Right atrium auricular region (tissue), 2 donors: ENCODE measurements at places on chromosomes 2 and 18.

DNA sequence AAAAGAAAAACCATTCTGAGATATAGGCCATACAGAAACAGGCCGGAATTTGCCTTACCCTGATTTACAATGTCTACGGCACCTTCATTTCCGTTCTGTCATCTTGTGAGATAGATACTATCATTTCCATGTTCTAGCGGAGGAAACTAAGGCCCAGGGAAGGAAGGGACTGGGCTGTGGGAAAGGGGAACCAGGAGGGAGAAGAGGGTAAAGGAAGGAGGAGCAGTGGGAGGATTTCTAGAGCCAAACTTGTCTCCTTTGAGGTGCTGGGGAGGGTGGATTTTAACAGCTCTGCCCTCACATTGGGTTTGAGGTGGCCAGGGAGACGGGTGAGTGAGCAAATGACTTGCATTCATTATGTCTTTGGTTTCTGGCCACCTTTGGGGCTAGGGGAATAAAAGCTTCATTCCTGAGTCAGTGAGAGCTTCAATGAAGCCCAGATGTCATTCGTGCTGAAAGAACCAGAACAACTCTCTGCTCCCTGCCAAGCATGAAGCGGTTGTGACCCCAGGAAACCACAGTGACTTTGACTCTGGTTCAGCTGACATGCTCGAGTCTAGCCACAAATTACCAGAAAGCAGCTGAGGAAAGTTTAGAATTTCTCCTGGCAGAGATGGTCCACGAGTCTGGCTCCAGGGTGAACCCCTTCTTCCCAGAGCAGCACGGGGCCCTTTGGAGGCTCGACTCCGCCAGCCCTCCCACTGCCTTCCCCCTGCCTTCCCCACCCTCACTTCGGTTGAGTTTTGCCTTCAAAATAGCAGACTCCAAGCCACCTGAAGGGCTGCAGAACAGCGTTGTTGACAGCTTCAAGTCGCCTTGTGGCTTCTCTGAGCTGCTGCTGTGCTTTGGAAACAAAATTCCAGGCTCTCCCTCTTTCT is 3.8 kb downstream of the ACTG2 start:
- DNase-seq, result no peak

- no peak for DNase-seq
Observed at GRCh38 chr2:233973786-233974185, 56.6 kb downstream of the TRPM8 start.

- no peak for DNase-seq
Observed at GRCh38 chr2:86305915-86306254, 31.5 kb downstream of the REEP1 start.

DNA sequence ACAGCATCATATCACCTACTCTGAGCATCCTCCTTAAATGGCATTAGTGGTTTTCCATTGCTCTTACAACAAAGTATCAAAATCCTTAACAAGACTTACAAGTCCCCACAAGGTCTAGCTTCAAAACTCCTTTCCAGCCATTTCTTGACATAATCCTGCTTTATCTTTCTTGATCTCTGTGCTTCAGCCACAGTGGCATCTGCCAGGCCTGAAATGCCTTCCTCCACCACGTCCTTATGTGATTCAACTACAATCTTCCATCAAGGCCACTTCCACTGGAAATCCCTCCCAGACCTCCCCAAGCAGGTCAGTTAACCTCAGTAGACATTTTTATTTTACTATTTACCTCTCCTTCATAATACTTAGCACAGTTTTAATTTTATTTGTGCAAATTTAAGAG is 83.8 kb upstream of the CCDC150 start:
- DNase-seq, result no peak

DNA sequence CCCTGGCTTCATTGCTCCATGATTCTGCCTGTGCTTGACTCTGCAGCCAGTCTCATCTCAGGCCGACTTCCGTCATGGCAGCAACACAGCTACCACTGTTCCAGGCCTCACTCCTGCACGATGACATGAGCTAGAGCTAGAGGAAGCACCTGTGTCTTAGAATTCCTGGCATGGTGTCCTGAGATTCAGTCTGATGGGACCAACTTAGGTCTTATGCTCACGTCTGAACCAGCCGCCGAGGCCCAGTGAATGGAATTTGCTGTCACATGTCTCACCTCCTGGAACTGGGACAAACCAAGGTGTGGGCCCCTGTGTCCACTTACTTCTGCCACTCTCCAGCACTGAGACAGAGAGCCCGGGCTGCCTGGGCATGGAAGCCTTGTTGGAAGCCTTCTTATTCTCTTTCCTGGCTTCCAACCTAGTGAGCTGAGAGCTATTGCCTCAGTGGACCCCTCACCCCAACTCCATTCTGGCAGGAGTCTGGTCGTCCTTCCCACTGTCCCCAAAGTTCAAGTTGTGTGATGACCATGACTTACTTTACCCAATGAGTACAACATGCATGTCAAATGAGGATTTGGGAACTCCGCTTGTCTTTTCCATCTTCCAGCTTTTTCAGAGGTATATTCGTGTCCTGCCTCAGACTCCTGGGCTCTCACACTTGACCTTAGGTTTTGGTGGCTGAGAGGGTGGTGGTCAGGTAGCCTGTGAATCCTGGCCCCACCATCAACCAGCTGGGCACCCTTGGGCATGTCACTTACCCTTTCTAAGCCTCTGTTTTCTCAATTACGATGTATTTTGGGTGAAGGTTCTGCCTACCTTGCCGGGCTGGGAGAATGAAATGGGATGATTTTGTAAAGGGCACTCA is 39.1 kb upstream of the HS6ST1 start:
- peak; percentile 55 for DNase-seq
